ENCODE measurements at places on chromosomes 4 and X.

GRCh38 chr4:28373601-28374000 is 1513.0 kb downstream of the STIM2 start:
- no peak for DNase-seq

- DNase-seq: no peak
Measured at GRCh38 chr4:149836546-149836945, 20.9 kb upstream of the IQCM start.

GRCh38 chr4:53380221-53380620 is 2.8 kb downstream of the FIP1L1 start:
- DNase-seq: no peak

- peak; percentile 63 for DNase-seq
Measured at GRCh38 chr4:83644677-83645659, 109.1 kb downstream of the GPAT3 start.

GRCh38 chr4:128286474-128287058 is 1.0 kb downstream of the PGRMC2 start:
- no peak for DNase-seq

DNA sequence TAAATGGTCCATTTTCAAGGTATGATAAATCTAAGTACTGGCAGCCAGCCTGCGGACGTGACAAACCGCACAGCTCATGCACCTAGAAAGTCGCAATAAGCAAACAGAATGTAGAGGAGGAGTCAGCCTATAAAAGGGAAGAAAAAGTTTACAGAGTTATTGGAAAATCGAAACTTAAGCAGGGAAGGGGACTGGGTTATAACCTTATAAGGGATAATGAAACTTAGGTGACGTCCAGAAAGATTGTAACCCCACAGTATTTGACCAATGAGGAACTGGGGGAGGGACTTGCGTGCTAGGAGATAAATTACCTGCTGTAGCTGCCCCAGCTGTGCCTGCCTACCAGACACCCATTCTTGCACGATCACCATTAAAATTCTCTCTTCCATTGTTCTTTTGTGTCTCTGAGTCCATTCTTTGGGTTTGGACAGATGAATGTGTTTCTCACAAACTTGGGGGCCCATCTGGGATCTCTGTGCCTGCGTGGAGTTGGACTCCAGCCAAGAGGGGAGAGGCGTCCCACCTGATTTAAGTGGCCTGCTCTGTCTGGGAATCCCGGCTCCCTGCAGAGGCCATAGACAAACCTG is 61.0 kb downstream of the ZCCHC12 start:
- DNase-seq: no peak

GRCh38 chrX:111460607-111461006 is 48.6 kb upstream of the DCX start:
- no peak for DNase-seq

GRCh38 chrX:64642482-64642881 is 247.2 kb upstream of the MTMR8 start:
- no peak for DNase-seq

GRCh38 chr4:99853999-99854398 is 37.4 kb downstream of the DAPP1 start:
- no peak for DNase-seq

- peak; percentile 64 for DNase-seq
Measured at GRCh38 chr4:36285784-36286480, 4.5 kb downstream of the DTHD1 start.

- DNase-seq: no peak
Measured at GRCh38 chr4:176436293-176436973, 116.7 kb downstream of the SPCS3 start.

GRCh38 chr4:38560768-38561558 is 103.0 kb upstream of the KLF3 start:
- no peak for DNase-seq

- DNase-seq: no peak
Measured at GRCh38 chr4:109350121-109350520, 47.7 kb upstream of the COL25A1 start.

DNA sequence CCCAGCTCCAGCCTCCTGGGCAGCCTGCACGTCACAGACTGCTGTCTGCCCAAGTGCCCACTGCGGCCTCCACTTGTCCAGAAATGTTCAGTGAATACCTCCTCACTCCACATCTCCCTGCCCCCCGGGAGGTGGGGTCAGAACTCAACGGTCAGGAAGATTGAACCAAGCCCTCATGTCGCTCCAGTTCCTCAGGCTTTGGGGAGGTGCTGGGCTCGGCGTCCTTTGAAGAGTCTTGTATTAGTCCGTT is 82.4 kb upstream of the LRPAP1 start:
- DNase-seq: no peak

DNA sequence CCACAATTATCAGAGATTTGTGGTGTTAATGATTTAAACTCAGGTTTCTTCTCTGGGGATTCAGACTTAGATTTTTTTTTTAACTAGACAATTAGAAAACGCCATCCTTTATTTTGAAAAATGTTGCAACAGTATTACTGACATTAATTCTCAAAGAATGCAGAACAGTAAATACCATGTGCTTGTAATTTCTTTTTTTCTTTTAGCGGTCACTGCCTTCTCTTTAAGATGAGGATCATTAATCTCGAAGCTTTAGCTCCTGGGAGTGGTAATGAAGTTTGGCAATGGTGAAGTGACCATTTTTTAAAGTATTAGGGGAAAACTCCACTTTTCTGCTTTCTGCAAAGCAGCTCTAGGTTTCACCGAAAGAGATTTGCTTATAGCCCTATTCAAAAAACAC is 164.0 kb upstream of the MBNL3 start:
- no peak for DNase-seq

GRCh38 chrX:44903830-44904530 is 31.0 kb downstream of the KDM6A start:
- no peak for DNase-seq

DNA sequence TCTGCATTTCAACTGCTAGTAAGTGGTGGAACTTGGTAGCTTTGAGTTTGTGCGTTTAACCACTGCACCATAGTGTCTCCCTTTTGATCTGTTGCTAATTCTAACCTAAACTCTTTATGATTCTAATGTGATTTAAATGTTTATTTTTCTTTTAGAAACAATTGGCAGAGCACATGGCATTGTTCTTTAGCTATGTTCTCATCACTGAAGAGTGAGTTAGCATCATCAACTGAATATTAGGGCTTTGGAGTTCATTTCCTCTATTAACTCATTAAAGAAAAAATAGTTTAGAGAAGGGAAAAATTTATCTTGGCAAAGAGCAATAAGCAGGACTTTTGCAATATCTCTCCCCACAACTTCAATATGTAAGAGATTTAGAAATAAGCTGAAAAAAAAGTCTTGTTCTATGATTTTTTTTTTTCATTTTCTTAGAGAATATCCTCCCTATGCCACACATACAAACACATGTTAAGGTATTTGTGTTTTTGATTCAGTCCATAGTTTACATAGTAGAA is 25.7 kb downstream of the CPEB2 start:
- DNase-seq: no peak

DNA sequence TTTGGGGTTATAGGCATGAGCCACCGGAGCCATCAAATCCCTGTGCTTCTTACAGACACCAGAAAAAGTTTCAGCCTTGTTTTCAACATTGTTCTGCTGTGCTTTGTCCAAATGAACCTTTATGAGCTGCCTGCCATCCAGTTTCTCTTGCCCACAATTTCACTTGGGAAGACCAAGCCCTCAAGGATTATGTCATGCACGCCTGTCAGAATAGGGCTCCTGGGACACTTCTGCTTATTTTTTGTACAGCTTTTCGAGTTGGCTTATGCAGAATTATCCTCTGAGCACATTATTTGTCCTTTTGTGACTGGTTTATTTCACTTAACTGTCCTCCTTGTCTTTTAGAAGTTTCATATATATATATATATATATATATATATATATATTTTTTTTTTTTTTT is 16.2 kb downstream of the UBE2K start:
- no peak for DNase-seq

- DNase-seq: no peak
Measured at GRCh38 chr4:48258845-48259397, 10.7 kb downstream of the TEC start.

GRCh38 chrX:126985027-126985426 is 165.5 kb downstream of the PRR32 start:
- DNase-seq: no peak

GRCh38 chr4:40956721-40957255 is 207.0 kb downstream of the NSUN7 start:
- no peak for DNase-seq

DNA sequence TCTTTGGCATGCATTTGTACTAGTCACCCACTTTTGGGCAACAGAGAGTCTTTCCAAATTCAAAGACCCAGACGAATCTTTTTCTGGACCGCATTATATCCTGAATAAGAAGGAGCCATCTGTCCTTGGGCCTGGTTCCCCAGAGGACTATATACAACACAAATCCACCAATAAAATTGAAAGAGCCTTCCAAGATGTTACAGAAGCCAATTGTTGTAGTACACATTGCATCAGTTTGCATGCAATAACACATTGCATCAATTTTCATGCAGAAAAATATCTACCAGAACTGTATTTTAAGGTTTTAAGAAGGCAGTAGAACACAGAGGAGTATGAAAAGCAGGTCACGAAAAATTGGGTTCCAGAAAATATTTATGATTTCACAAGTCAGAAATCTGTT is 203.2 kb downstream of the HTR2C start:
- DNase-seq: no peak

GRCh38 chr4:73816814-73817213 is 19.7 kb upstream of the CXCL6 start:
- no peak for DNase-seq

DNA sequence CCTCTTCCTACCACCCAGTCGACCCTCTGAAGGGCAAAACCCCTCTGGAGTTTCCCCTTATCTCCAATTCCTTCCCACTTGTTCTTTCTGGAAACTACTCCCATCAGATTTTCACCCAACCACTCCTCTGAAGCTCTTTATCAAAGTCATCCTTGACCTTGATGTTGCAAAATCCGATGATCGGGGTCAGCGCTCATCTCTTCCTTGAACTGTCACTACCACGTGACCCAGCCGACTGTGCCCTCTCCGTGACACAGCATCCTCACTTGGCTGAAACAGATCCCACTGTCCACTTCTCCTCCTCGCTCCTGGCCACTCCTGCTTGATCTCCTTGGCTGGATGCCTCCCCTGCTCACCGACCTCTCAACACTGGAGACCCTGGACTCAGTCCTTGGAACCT is 1.1 kb downstream of the CFAP99 start:
- no peak for DNase-seq

- DNase-seq: no peak
Measured at GRCh38 chrX:47169273-47169672, 24.3 kb downstream of the RBM10 start.

GRCh38 chr4:155703486-155704247 is 37.0 kb downstream of the GUCY1A1 start:
- no peak for DNase-seq

DNA sequence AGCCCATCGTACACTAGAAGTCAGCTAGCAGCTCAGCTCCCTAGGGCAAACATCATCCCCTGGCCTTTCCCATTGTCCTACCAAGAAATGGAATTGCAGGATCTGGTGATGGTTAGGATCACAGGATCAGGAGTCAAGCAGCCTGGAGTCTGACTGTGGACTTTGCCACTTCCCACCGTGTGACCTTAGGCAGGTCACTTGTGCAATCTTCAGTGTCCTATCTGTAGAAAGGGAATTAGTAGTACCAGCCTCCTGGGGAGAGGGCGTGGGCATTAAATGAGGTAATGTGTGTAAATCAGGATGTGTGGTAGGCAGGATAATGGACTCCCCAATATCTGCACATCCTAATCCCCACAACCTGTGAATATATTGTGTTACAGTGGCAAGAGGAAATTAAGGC is 38.6 kb upstream of the APLN start:
- DNase-seq: no peak

- no peak for DNase-seq
Measured at GRCh38 chrX:8731559-8732395, at the start of gene ANOS1. TSS of gene ANOS1 (minus strand) at chrX:8732137. CDS start at chrX:8732036, 101 bp downstream.

Data from CD8-positive, alpha-beta T cell (primary cell).